ENCODE measurements at places on chromosomes 2 and 18. TPM values are rescaled to one million over a fixed set of nuclear protein-coding genes. Genes with fewer than 3 reads are reported as not detected.

COX5B gene
- 147 TPM for total RNA-seq

DNA sequence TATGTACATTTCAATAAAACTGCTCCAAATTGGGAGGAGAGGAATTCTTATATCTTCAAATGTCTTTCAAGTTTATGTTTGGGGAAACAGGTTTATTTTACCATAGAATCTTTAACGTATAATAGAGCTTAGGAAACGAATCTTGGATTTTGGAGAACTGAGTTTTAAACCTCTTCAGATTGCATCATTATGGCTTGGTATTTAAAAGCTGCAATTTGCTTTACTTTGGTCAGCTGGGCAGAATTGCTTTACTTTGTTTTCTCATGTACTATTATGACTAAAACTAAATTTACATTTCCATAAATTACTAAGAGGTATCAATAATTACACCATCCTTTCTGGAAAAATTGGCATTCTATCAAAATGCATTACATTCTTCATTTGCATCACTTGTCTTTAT, 54.6 kb downstream of the BAZ2B start:
- DNase-seq, result no peak

DNA sequence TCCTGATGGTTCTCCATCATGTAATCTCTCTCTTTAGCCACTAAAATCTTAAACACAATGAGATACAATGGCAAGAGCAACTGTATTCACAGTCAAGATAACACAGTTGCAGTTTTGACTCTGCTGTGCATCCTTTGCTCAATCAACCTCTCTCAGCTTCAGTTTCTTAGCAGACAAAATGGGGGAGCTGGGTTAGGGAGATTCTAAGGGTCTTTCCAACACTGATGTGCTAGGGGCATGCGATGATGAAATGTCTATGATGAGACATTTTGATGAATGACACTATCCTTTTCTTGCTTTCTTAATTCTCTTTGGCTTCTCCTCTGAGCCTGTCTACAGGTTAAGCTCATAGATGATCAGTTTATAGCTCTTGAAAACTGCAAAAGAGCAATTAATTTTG, 1.1 kb downstream of the SERPINB10 start:
- DNase-seq, result no peak

ANTXR1 gene
- total RNA-seq, result not detected

DNA sequence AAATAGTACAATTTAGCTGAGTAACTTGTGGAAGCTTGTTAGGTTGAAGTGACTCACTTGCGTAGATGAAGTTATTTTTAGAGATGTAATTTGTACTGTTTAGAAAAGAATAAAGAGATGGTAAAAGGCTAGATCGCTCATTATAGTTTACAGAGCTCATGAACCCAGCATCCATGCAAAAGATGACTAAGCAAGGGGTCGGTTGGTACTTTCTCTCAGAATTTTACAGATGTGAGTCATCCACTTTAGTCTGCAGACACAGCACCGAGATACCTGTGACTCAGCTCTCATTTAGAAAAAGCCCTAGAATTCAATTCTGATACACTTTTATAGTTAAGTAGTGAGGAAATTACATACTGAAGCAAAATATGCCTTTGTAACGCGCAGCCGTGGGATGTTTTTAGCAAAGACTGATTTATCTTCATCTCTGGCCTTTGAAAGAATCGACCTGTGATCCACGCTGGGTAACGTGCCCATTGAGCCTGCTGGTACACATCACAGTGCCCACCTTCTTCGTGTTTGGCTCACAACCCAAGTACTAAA, 116.5 kb upstream of the FOSL2 start:
- no peak for DNase-seq

NPHP1 gene
- total RNA-seq, result not detected

GRCh38 chr2:110744429-110744828, 12.1 kb downstream of the ACOXL start:
- no peak for DNase-seq

DNA sequence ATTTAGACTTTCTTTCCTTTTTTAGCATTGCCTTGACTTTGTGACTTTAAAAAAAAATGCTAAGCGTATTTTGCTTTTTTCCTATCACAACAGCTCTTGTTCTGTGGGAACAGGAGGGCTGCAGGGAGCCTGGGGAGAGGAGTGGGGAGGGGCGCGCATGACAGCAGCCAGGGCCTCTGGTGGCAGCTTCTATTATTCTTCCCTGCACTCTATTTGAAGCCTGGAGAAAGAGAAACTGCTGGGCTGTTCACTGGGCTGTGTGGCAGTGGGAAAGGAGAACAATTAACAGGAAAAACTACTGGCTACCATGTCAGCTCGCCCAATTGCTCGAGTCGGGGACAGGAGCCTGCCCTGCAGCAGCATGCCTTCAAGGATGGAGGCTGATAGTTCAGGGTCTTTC, 119.0 kb upstream of the ZBTB14 start:
- no peak for DNase-seq

STK39 gene
- total RNA-seq, result 27.2 TPM

GRCh38 chr2:198917926-198918720, 539.6 kb downstream of the SATB2 start:
- DNase-seq, result no peak

GRCh38 chr18:58452454-58453166, 176.3 kb downstream of the ALPK2 start:
- DNase-seq, result no peak

FBLN7 gene
- total RNA-seq, result 19.3 TPM

- no peak for DNase-seq
These were observed 7.7 kb downstream of the OXER1 start for GRCh38 chr2:42756150-42756775.

- no peak for DNase-seq
These were observed 7.4 kb downstream of the PLEKHB2 start for GRCh38 chr2:131112529-131112928.

REG3A gene
- total RNA-seq, result not detected

GRCh38 chr18:54280220-54280569, 10.9 kb downstream of the POLI start:
- no peak for DNase-seq

ANKRD53 gene
- 0.94 TPM for total RNA-seq

DNA sequence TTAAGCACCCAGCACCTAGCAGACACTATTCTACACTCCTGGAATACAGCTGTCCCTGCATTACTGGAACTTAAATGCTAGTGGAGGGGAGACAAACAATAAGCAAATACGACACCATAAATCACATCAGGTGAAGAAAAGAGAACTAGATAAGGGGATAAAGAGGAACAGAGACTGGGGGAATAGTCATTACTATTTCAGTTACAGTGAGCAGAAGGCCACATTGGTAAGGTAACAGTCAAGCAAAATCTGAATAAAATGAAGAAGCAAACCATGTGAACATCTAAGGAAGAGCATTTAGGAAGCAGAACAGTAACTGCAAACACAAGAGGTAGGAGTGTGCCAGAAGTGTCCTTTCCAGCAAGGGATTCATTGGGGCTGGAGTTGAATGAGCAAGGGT, 77.0 kb upstream of the PTPRM start:
- no peak for DNase-seq

DNA sequence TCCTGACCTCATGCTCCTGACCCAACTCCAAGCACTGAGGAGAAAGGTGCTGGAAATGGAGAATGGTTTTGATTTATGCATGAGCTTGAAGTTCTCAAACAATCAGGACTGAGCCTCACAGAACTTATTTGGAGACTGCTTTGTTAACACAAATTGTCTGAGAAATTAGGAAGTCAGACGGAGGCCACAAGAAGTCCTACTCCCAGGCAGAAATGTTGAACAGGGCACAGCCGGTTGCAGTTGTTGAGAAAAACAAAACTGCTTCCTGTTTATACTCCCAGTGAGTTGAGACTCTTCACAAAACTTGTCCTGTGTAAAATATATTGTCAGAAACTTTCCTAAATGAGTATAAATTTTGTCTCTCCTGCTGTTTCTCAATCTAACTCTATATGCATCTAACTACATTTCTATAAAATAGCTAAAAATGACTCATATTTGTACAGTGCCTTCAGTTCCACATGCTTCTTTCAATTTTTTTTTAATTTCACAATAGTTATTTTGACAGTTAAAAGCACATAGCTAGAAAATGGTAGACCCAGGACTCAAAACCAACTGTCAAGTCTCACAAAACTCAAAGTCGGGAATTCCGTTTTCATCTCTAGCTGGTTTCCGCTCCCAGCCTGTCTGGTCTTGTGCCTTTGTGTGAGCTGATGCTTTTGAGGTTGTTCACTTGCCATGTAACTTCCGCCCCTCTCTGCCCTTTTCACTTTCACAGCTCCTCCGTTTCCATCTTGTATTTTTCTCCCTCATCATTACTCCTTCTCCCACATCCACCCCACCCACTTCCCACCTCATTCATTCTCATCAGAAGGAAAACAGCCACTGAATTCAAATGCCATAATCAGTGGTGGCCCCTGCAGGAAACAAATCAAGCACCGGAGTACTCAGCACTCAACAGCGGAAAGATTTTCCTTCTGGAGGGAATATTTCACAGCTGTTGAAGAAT, 215.0 kb downstream of the SUCLG1 start:
- no peak for DNase-seq

GRCh38 chr2:179467111-179467510, 202.5 kb upstream of the SESTD1 start:
- DNase-seq, result no peak

ADRA2B gene
- 1.0 TPM for total RNA-seq

NR4A2 gene
- total RNA-seq, result 398 TPM

NPPC gene
- not detected for total RNA-seq

GRCh38 chr2:232350804-232351685, 27.5 kb upstream of the ALPP start:
- no peak for DNase-seq

AKAIN1 gene
- not detected for total RNA-seq

DNA sequence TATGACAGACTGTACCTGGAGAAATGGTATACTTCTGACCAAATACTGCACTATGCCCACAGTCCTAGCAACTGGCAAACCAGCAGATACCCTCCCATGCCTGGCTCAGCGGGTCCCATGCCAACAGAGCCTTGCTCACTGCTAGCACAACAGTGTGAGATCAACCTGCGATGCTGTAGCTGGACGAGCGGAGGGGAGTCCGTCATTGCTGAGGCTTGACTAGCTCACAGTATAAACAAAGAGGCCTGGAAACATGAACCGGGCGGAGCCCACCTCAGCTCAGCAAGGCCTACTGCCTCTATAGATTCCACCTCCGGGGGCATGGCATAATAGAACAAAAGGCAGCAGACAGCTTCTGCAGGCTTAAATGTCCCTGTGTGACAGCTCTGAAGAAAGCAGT, 93.2 kb upstream of the CAB39 start:
- DNase-seq, result no peak

DNA sequence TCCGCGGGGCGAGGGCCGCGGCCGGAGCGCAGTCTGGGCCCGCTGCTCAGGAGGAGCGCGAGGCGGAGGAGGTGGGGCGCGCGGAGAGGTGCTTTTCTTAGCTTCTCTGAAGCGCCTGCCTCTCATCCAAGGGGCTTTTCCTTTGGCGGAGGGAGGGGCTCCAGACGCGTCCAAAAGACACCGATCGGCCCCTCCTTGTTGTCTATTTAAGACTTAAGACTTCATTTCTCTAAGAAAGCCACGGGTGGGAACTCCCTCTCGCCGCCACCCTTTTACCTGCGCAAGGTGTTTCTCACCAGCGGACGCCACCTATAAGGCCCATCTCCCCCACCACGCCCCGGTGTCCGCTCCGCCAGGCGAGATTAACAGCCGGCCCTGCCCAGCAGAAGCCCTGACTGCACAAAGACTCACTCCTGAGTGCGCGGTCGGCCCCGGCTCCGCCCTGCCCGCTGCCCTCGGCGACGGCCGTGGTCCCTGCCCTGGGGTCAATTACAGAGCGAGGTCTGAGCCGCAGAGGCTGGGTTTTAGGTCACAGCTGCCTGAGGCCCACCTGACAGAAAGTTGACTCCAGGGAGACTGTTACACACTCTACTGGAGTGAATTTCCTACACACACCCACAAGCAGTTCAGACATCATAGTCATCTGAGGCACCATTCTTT, at the start of gene DSC2:
TSS of gene DSC2 (minus strand) at position 397 of the 660 bp plus-strand sequence. CDS start 450 bp downstream, outside the sequence.
- DNase-seq, result no peak

- DNase-seq, result no peak
These were observed 32.1 kb downstream of the E2F6 start for GRCh38 chr2:11433822-11434221.

GRCh38 chr18:48923746-48924629, 26.8 kb downstream of the SMAD7 start:
- no peak for DNase-seq

Measured in CD4-positive, CD25-positive, alpha-beta regulatory T cell (primary cell).